ENCODE measurements at places on chromosomes 11 and 22. TPM values are rescaled to one million over a fixed set of nuclear protein-coding genes. Genes with fewer than 3 reads are reported as not detected.

DNA sequence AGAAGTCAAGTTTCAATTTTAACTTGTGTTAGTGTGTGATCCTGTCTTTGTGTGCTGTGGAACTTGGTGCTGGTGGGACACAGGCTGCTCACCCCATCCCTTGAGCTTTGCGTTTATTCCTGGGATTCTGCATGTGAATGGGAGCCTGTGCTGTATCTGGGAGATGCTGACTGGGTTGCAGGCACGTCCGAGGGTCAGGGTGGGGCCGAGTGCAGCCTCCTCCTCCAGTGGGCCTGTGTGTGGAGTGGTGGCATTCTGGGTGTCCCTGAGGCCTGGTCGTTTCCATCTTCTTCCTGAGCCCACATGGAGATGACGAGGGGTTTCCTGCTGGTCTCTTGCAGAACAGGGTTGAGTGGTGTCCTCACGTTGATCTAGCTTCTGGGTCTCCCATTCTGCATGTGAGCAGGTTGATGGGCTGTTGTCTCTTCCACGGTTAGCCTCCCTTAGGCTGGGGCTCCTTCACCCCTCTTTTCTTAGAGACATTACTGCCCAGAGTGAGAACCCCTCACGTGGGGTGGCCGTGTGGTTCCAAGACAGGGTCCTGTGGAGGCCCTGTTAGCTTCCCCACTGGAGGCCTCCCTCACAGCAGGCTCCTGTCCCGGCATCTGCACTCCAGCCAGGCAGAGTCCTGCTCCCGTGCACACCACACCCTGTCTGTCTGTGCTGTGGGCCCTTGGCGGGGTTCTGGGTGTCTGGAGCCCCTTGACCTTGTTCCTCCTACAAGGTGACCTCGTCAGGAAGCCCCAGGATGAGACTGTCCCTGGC is 4.9 kb downstream of the PTDSS2 start:
- no peaks in the 10 kb centered on the region for H3K36me3 ChIP-seq
- H3K27ac ChIP-seq, result no peak overlapping the region
- H3K4me1 ChIP-seq, result no peaks in the 10 kb centered on the region
- H3K4me3 ChIP-seq, result no peak overlapping the region
- no peaks in the 10 kb centered on the region for H3K27me3 ChIP-seq

TRIM48 gene
- not detected for total RNA-seq

SMARCB1 gene
- total RNA-seq, result 48.3 TPM

LRRC10B gene
- total RNA-seq, result 1.1 TPM

- H3K27me3 ChIP-seq, result no peaks in the 10 kb centered on the region
- H3K4me3 ChIP-seq, result no peak overlapping the region
- no peaks in the 10 kb centered on the region for H3K36me3 ChIP-seq
- no peaks in the 10 kb centered on the region for H3K4me1 ChIP-seq
- no peak for DNase-seq
Measured at GRCh38 chr22:35572556-35572955, 31.9 kb downstream of the RASD2 start.

DNA sequence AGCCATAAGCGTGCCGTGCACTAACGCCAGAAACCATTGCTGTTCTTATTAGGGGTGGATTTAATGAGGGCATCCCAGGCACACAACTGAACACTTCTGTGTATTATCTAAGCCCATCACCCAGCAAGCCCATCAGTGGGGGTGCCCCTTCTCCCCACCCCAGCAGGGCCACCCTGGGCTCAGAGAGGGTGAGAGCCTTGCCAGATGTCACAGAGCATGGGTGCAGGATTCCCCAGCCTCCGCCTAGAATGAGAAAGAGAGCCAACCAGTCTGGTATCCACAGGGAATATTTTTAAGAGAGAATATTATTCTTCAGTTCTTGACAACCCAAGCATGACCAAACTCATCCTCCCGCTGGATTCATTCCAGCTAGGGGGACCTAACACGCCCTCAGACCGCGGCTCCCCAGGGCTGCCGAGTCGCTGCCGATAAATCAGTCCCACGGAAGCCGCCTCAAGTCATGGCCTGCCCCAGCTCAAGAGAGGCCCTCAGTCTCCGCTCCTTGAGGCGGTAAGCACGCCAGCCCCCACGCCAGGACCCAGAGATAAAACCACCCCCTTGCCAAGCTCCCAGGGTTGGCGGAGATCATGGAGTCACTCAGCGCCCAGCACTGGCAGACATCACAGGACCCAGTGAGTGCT is 47.2 kb downstream of the MN1 start:
- H3K36me3 ChIP-seq, result no peaks in the 10 kb centered on the region
- DNase-seq, result no peak
- H3K4me1 ChIP-seq, result peaks cover 5% of the 10 kb centered on the region

RPS19BP1 gene
- total RNA-seq, result 51.8 TPM

GRCh38 chr22:36238373-36239149 is 766 bp downstream of the APOL2 start:
- no peaks in the 10 kb centered on the region for H3K36me3 ChIP-seq
- H3K4me1 ChIP-seq, result no peaks in the 10 kb centered on the region
- no peaks in the 10 kb centered on the region for H3K27me3 ChIP-seq
- peak overlapping the region; percentile 54 for H3K4me3 ChIP-seq
- peak overlapping the region; percentile 55 for H3K27ac ChIP-seq
- peak; percentile 45 for DNase-seq

KCNC1 gene
- total RNA-seq, result not detected

GRCh38 chr22:46397951-46398350 is 62.4 kb downstream of the TRMU start:
- no peak overlapping the region for H3K4me3 ChIP-seq
- H3K4me1 ChIP-seq, result no peaks in the 10 kb centered on the region
- DNase-seq, result no peak
- H3K36me3 ChIP-seq, result no peaks in the 10 kb centered on the region

- no peaks in the 10 kb centered on the region for H3K27me3 ChIP-seq
- no peak overlapping the region for H3K27ac ChIP-seq
- H3K36me3 ChIP-seq, result no peaks in the 10 kb centered on the region
- no peaks in the 10 kb centered on the region for H3K4me1 ChIP-seq
Measured at GRCh38 chr11:98090861-98091505, 929.8 kb upstream of the CNTN5 start.

OR51B5 gene
- 1.2 TPM for total RNA-seq

DNA sequence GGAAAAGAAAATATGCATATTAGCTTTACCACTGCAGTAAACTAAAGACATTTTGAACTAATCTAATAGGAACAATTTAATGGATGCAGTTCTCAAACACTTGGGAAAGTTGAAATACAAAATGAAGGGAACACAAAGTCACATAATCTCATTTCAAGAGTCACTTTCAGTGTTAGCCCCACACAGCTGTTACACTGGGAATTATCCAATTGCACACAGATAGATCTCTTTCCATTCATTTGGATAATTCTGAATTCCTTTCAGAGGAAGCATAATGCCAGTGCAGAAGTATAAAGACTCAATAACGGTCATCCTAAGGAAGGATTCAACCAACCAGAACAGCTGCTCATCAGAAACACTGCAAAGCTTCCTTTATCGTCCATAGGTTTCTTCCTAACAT is 173.3 kb downstream of the GRIA4 start:
- no peaks in the 10 kb centered on the region for H3K36me3 ChIP-seq
- no peaks in the 10 kb centered on the region for H3K4me1 ChIP-seq
- no peak for DNase-seq
- no peak overlapping the region for H3K4me3 ChIP-seq

DNA sequence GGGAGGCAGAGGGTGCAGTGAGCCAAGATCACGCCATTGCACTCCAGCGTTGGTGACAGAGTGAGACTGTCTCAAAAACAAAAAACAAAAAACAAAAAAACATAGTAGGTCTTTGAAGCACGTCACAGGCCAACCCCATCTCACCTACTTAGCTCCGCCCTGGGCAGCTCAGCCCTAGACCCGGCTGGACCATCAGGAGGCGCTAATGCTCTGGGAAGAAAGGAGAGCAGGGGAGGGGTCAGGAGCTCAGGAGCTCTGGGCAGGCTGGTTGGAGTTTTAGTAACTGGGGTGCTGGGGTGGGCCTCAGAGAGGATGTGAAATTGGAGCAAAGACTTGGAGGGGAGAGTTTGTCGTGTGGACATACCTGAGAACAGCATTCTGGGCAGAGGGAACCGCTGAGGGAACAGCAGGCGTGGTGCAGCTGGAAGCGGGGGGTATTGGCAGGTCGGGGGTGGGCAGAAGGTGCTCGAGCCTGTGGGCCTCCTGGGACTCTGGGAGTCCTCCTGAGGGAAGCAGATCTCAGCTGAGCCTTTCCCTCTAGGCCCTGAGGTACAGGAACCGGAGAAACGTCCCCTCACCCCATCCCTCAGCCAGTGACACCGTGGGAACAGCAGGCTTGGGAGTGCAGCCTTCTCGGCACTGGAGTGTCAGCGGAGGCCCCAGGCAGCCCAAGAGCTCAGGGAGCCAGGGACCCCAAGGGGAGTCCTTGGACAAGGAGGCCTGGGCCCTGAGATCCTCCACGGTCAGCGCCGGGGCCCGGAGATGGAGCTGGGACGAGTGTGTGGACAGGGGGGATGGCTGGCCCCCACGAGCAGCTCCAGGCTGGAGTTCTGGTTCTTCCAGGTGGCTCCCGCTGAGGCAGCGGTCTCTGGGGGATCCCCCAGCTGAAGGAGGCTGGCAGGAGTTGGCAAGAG is 2.2 kb upstream of the RPS6KA4 start:
- H3K4me1 ChIP-seq, result no peaks in the 10 kb centered on the region
- no peak overlapping the region for H3K4me3 ChIP-seq
- H3K27ac ChIP-seq, result no peak overlapping the region
- no peaks in the 10 kb centered on the region for H3K27me3 ChIP-seq
- DNase-seq, result peak; percentile 50

DNA sequence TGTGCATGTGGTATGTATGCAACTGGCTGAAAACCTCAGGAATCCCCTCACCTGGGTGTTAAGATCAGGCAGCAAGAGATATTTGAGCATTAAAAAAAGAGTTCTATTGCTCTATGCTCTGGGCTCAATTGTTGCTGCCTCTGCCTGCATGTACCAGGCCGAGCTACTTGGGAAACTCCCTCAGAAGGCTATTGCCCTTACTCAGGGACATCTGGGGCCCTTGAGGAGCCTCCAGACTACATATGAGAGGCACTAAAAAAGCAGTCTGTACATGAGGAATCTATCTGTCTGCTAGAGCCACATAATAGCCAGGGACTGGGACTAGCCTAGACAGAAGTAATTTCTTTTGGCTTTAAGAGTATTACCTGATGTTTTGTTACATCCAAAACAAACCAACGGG is 120.1 kb downstream of the SWAP70 start:
- DNase-seq, result no peak
- peaks cover 19% of the 10 kb centered on the region for H3K36me3 ChIP-seq
- no peaks in the 10 kb centered on the region for H3K4me1 ChIP-seq
- no peak overlapping the region for H3K4me3 ChIP-seq

DNA sequence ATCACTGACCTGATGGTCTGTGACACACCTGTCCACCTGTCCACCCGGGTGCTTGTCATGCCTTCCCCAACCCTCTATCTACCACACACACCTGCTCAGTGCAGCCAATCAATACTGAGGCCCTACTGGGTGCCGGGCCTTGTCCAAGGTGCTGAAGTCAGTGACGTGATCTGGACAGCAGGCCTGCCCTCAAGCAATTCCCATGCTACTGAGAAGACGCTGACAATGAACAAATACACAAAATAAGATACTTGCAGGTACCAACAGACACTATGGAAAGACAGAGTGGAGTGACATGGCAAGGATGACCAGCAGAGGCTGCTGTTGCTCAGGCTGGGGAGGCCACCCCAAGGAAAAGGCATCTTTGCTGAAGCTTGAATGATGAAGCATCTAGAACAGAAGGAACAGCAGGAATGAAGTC is 21.2 kb downstream of the PLAAT3 start:
- H3K27me3 ChIP-seq, result no peaks in the 10 kb centered on the region
- H3K4me3 ChIP-seq, result no peak overlapping the region
- no peak overlapping the region for H3K27ac ChIP-seq
- H3K4me1 ChIP-seq, result no peaks in the 10 kb centered on the region
- no peak for DNase-seq
- H3K36me3 ChIP-seq, result peaks cover 2% of the 10 kb centered on the region

C11orf91 gene
- 0.97 TPM for total RNA-seq

- no peak overlapping the region for H3K27ac ChIP-seq
- no peaks in the 10 kb centered on the region for H3K4me1 ChIP-seq
- H3K36me3 ChIP-seq, result no peaks in the 10 kb centered on the region
- no peaks in the 10 kb centered on the region for H3K27me3 ChIP-seq
- H3K4me3 ChIP-seq, result no peak overlapping the region
Measured at GRCh38 chr11:126891556-126892217, 108.9 kb downstream of the KIRREL3 start.
